Type B pancreatic cell (in vitro differentiated cells): ENCODE measurements at places on chromosomes 7 and 10.

DNA sequence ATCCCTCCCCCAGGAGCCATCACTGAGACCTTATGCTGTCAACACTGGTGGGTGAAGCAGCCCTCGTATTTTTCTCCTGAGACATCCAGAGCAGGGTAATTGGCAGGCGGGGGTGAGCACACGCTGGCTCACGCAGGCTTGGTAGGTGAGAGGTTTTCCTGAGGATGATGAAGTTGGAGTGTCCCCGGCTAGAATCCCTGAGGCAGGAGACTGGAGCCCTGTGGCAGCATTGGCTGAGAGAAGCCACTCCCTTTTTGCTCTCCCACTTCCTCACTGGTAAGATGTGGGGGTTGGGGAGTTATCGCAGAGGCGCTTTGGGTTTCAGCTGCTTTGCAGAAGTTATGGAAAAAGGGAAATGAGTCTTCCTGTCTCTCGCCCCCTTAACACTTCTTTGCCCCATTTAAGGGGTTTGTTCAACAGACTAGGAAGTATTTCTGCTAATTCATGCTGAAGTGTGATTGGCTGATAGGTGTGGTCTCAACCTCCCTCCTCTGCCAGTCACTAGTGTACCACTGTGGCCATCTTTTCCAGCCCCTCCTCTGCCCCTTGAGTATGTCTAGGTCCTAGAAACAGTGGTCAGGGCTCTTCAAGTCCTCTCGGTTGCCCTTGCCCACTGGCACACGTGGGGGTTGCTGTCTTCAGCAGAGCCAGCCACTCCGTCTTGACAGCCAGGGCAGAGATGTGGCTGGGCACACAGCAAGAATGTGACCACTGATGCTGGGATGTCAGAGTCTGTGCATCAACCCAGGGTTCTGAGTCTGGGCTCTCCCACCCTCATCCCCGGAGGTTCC, 5.7 kb downstream of the ARPC1B start:
- DNase-seq: no peak

DNA sequence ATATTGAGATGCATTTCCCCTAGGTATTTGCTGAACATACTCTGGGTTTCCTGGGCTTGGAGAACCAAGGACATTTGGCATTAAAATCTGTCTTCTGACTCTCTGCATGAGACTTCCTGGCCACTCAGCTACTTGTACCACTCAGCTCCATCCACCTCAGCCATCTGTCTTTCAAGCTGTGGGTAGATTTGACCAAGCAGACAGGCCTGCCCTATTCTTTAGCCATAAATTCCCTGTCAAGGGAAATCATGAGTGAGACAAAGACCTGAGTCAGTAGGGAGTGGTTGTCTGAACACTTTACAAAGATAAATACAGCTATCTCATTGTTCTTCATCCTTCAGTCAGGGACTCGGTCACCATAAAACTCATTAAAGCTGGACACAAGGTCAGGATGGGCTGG, 399.1 kb downstream of the GPAM start:
- DNase-seq: no peak

- DNase-seq: no peak
These were observed 141.7 kb upstream of the SHH start for GRCh38 chr7:155953781-155954549.

- no peak for DNase-seq
These were observed 13.4 kb downstream of the BUD31 start for GRCh38 chr7:99422186-99422585.

DNA sequence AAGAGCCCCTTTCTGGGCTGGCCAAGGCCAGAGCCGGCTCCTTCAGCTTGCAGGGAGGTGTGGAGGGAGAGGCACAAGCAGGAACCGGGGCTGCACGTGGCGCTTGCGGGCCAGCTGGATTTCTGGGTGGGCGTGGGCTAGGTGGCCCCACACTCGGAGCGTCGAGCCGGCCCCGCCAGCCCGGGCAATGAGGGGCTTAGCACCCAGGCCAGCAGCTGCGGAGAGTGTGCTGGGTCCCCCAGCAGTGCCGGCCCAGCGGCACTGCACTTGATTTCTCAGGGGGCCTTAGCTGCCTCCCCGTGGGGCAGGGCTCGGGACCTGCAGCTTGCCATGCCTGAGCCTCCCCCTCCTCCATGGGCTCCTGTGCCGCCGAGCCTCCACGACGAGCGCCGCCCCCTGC, 48.1 kb downstream of the SH2D4B start:
- peak; percentile 53 for DNase-seq

GRCh38 chr10:119466655-119467054, 75.9 kb downstream of the RGS10 start:
- DNase-seq: no peak

DNA sequence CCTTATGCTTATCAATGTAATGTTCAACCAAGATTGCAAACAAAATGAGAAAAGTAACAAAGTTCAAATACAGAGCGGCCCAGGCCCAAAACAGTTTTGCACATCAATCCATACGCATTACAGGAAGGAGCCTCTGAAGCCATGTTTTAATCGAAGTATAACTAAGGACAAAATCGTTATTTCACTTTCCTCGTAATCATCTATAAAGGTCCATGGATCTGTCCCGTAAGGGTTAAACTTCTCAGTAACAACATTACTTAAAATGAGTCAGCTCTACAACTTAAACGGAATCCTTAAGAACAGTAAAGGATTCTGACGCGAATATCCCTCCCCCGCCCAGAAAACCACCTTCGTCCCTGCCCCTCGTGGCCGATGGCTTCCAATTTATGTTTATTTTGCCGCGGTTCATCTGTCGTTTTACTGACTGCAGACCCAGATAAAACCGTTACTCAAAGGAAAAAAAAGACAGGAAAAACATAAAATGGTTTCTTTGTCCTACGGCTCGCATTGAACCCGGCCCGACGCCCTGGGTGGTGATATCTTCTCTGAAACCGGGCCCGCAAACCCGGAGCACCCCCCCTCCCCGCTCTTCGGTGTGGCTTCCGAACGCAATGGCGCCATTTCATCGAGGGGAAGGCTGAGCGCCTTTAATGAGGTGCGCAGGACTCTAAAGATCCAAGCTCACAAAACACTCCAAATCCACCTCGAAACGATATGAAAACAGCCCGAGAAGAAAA, 1.1 kb downstream of the HNRNPA2B1 start:
- DNase-seq: no peak

GRCh38 chr7:4460597-4460996, 221.5 kb upstream of the FOXK1 start:
- DNase-seq: no peak

DNA sequence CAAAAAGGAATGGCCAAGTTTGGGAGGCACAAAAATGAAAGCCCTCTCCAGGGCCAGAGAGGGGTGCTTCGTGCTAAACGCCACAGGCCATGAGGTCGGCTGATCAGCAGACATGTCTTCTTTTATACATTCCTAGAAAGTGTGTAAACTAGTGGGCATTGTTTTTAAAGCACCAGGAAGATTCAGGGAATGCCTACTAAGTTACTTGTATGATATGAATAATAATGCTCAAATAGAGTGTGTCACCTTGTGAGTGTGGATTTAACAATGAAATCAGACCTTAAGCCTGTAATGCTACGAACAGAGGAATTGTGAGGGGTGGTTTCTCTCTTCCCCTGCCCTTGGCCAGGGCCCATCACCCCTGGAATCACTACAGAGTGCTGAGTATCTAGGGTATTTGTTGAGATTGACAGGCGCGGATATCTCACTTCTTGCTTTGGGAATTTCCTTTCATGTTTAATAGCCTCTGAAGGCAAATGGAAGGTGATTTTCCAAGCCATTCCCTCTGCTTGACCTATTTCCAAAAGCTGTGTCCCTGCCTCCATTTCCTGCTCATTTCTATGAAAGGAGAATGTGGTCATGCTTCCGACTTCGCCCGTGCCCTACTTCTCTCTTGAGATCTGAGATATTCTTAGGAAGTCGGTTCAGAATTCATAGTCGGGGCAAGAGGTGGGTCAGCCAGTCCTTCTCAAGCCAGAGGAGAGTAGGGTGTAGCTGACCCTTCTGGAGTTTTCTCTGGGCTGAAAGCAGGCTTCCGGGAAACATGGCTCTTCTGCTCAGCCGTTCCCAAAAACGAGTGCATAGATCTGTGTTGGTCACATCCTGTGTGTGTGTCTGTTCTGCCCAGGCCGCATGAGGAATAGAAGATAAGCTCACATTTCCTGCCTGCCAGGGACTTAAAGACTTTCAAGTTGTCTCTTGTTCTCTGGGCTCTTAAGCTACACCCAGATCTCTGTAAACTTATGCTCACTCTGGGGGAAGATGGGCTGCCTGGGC, 167.8 kb upstream of the ITGB1 start:
- DNase-seq: no peak

DNA sequence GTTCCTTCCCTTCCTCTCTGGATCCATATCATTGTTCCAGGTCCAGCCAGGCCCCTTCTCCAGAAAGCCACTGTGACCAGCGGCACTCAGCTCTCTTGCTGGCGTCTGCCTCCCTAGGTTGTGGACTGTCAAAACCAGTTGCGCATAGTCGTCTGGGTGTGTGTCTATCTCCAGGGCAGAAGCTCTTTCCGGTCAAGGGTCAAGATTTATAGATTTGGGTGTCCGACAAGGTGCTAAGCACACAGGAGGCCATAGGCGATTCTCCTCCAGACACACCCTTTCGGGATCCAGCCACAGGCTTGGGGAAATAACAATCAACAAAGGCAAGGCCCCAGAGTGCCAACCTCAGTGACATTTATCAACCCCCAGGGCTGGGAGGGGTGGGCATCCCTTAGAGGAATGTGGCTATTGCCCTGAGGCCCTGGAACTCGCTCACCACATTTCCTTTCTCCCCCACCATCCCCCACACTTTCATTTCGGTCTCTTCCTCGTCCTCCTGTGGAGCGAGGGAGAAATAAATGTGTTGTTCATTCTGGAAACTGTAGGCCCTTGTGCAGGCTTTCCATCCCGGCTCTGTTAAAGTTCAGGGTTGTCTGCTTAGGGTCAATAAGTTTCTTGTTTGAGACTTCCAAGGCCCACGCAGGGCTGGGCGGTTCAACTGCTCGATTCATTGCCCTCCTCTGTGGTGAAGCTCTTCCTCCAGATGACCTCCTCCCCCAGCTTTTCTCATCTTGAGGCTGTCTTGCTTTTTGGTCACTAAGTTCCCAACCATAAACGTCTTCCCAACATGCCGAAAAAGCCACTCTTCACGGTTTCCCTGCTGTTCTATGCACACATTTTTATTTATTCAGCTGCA, 57.9 kb downstream of the AFAP1L2 start:
- no peak for DNase-seq

DNA sequence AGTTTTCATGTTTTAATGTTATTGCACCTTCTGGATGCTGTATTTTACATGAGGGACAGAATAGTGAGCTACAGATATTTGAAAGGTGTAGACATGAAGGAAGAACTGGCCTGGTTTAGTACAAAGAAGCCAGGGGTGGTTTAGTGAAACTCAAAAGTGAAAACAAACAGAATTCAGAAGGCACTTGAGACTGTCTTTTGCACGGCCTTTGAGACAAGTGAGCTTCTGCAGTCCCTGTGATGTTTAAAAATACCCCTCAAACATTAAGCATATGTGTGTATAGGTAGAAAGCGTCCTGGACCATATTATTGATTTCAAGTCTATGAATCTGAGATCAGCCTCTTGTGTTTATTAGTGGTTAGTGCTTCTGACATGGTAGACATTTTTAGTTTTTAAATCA, 118.9 kb downstream of the CDK14 start:
- DNase-seq: no peak

- DNase-seq: no peak
These were observed 295.9 kb upstream of the FOXK1 start for GRCh38 chr7:4386190-4386589.
